Suprapubic skin (tissue), 4 donors: ENCODE measurements at places on chromosomes 13 and 19.

- no peak for DNase-seq
- no peak overlapping the region for H3K4me3 ChIP-seq
- peak overlapping the region; percentile 67 for H3K27ac ChIP-seq
- H3K36me3 ChIP-seq: no peaks in the 10 kb centered on the region
Measured at GRCh38 chr13:33258808-33259193, 26.8 kb downstream of the STARD13 start.

DNA sequence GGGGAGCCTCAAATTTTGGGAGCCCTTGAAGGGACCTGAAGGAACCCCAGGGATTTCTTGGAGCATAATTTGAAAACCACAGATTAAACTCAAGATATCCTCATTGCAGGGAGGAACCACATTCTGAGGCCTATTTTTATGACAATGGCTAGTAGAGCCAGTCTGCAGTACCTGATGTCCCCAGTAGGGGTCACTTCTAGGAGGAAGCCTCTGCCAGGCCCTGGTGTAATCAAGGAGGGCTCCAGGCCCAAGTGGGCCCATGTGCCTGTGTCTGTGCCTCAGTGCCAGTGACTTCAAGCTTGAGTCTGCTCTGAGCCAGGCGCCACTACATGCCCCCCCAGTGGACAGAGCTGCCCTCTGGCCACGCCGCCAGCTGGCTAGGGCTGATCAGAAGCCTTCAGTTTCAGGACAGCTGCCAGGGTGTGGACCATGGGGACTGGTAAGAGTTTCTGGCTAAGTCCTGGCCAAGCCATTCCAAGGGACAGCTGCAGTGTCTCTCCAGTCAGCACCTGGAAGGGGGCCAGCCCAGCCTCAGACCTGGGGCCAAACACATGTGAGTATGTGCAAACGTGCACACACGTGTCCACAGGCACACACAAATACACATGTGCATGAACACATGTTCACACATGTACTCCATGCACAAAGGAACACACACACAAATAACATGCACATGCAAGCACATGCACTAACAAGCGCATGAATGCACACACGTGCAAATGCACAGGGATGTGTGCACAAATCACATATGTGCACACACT, 20.5 kb upstream of the SLC7A10 start:
- H3K36me3 ChIP-seq: no peaks in the 10 kb centered on the region
- H3K27ac ChIP-seq: no peak overlapping the region
- peaks cover 18% of the 10 kb centered on the region for H3K4me1 ChIP-seq
- no peak for DNase-seq
- H3K27me3 ChIP-seq: peaks cover 3% of the 10 kb centered on the region

DNA sequence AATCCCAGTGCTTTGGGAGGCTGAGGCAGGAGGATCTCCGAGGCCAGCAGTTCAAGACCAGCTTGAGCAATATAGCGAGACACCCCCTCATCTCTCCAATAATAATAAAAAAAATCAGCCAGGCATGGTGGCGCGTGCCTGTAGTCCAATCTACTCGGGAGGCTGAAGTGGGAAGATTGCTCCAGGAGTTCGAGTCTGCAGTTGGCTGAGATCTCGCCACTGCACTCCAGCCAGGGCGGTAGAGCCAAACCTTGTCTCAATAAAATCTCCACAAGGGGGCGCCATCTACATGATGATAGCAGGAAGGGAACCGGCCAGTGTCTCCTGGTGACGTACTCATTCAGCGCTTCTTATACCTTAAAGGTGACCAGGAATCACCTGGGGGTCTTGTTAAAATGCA, 13.6 kb upstream of the C5AR1 start:
- H3K27ac ChIP-seq: no peak overlapping the region

DNA sequence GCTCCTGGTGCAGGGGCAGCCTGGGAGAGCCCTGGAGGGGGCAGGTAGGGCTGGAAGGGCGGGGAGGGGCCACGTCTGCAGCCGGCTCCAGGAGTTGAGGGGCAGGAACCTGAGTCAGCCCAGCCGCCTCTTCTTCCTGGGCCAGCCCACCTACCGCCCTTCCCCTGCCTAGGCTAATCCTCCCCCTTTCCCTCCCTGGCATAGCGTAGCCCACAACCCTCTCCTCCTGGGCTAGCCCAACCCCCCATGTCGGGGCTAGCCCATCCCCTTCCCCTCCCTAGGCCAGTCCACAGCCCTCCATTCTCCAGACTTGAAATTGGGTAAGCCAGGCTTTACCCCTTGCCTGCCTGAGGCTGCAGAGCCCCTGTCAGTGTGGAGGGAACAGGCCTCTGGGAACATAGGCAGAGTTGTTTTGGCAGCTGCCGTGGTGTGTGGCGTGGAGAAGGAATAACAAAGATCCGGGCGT, 20.6 kb upstream of the WDR18 start:
- no peaks in the 10 kb centered on the region for H3K27me3 ChIP-seq
- no peak for DNase-seq
- peaks cover 27% of the 10 kb centered on the region for H3K36me3 ChIP-seq
- H3K27ac ChIP-seq: no peak overlapping the region
- peaks cover 5% of the 10 kb centered on the region for H3K4me1 ChIP-seq

DNA sequence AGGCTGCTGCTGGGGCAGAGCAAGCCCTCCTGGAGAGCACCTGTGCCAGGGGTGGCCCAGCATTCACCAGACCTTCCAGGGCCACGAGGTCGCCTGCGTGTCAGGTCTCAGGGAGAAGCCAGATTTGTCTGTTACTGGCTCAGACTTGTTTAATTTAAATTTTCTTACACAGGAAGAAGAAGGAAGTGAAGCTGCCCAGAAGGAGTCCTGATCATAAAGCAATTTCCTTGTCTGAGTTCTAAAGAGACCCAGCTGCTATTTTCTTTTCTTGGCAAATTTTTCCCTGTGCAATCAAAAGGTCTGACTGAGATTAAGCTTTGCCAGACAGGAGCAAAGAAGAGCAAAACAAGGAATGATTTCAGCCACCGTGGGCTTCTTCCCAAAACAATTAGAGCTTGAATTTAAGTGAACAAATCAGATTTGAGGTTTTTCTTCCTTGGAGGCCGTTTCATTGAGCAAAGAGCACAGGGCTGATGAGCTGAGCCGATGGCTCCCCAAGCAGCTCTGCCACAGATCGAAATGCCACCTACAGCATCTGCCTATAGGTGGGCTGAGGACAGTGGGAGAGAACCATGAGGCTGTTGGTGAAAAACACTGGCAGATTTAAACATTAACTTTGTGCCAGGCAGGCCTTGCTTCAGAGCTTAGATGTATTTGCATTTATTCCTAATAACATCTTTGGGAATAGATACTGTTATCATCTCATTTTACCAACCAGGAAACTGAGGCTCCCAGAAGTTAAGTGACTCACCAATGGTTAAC, 40.1 kb downstream of the HSPH1 start:
- H3K4me1 ChIP-seq: peaks cover 10% of the 10 kb centered on the region
- no peak for DNase-seq
- H3K36me3 ChIP-seq: no peaks in the 10 kb centered on the region
- no peak overlapping the region for H3K27ac ChIP-seq
- no peak overlapping the region for H3K4me3 ChIP-seq
- H3K27me3 ChIP-seq: peaks cover 20% of the 10 kb centered on the region

- peak overlapping the region; percentile 70 for H3K27ac ChIP-seq
- no peaks in the 10 kb centered on the region for H3K36me3 ChIP-seq
- no peaks in the 10 kb centered on the region for H3K27me3 ChIP-seq
- no peak for DNase-seq
- no peak overlapping the region for H3K4me3 ChIP-seq
Measured at GRCh38 chr13:73173279-73173811, 114.5 kb downstream of the KLF5 start.

DNA sequence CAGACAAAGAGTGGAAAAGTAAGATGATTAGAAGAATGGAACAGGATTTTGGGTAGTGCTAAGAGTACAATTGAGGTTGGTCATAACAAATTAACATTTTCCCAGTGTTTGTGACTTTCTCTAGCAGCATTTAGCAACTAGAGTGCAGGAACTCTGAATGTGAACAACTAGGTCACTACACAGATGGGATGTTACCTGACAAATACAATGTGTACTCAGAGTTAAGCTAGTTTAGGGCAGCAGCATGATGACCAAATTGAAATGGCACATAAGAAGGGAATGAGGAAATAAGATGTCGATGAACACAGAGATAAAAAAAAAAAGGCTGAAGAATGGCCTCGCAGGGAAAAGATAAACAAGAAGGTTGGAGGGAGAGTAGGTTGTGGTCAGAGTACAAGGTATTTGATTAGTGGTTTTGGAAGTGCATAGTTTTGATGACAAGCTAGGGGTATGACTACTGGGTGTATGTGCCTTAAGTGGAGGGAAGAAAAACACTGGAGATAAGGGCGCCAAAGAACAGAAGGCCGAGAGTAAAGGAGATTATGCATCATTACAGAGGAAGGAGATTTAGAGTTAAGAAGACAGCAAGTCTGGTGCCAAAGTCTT, 381.1 kb downstream of the FGF14 start:
- H3K27me3 ChIP-seq: no peaks in the 10 kb centered on the region
- no peak overlapping the region for H3K4me3 ChIP-seq
- no peaks in the 10 kb centered on the region for H3K36me3 ChIP-seq

- H3K4me3 ChIP-seq: no peak overlapping the region
- H3K27ac ChIP-seq: no peak overlapping the region
- H3K36me3 ChIP-seq: peaks cover 14% of the 10 kb centered on the region
- peaks cover 16% of the 10 kb centered on the region for H3K4me1 ChIP-seq
- no peak for DNase-seq
Measured at GRCh38 chr19:55623130-55623529, 1.2 kb downstream of the ZNF784 start.

DNA sequence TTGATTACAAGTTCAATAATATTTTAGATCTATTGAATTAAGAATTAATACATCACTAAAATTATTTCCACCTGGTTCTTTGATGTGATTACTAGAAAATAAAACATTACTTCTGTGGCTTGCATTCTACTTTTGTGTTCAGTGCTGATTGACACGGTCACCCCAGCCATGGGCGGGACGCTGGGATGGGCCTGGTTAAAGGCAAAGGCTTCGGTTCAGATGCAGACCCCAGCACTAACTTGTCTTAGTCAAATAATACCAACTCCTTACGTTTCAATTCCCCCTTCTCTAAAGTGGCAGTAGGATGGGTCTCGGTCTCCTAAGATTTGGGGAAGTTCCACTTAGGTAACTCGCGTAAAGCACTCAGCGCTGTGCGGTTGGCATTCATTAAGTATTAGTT, 144.9 kb downstream of the URI1 start:
- H3K4me1 ChIP-seq: no peaks in the 10 kb centered on the region
- no peak for DNase-seq
- no peak overlapping the region for H3K4me3 ChIP-seq
- peaks cover 12% of the 10 kb centered on the region for H3K27me3 ChIP-seq

GRCh38 chr19:28292822-28293500, 920.0 kb downstream of the UQCRFS1 start:
- H3K36me3 ChIP-seq: no peaks in the 10 kb centered on the region
- peaks cover 11% of the 10 kb centered on the region for H3K4me1 ChIP-seq
- no peaks in the 10 kb centered on the region for H3K27me3 ChIP-seq
- DNase-seq: no peak
- H3K4me3 ChIP-seq: no peak overlapping the region

- no peak for DNase-seq
- no peak overlapping the region for H3K4me3 ChIP-seq
- no peaks in the 10 kb centered on the region for H3K4me1 ChIP-seq
- H3K27ac ChIP-seq: no peak overlapping the region
- peaks cover 5% of the 10 kb centered on the region for H3K27me3 ChIP-seq
Measured at GRCh38 chr13:30157616-30157993, 149.7 kb downstream of the KATNAL1 start.

- H3K27me3 ChIP-seq: peaks cover 7% of the 10 kb centered on the region
- no peak overlapping the region for H3K27ac ChIP-seq
- DNase-seq: no peak
- H3K4me1 ChIP-seq: no peaks in the 10 kb centered on the region
- H3K4me3 ChIP-seq: no peak overlapping the region
Measured at GRCh38 chr13:22076658-22077057, 405.8 kb downstream of the FGF9 start.

DNA sequence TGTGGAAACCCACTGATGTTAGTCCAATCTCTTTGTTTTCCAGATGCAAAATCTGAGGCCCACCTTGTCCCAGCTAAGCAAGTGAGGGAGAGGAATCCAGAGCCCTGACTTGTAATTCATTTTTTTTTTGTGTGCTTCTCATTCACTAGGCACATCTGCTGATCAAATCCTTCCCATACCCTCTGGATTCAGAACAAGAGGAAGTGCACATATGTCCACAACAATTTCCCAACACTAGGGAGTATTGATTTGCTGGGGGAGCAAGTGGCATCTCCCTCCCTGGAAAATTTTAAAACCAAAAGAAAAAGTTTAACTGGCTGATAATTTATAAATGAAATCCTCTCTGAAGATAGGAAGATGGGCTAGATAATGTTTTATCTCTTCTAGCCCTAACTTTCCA, 94.6 kb upstream of the RFC3 start:
- H3K4me3 ChIP-seq: no peak overlapping the region
- H3K36me3 ChIP-seq: no peaks in the 10 kb centered on the region
- peaks cover 32% of the 10 kb centered on the region for H3K4me1 ChIP-seq
- no peak for DNase-seq
- no peaks in the 10 kb centered on the region for H3K27me3 ChIP-seq

DNA sequence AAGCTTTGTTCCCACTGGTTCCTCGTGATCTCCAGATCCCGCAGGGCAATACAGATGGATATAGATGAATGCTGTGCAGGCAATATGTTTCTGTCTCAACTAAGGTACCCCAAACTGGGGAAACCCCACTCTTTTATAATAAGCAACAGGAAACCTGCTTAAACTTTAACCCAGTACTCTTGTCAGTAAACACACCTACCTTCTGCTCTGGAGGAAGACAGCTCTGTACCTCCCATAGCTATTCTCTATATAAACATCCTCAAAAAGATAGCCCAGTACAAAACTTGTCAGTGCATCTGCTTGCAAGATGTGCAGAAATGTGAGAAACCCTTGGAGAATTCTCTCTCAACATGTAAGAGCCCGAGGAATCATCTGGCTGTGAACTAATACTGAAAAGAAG, 583.6 kb downstream of the OLFM4 start:
- no peaks in the 10 kb centered on the region for H3K4me1 ChIP-seq
- H3K27ac ChIP-seq: no peak overlapping the region
- DNase-seq: no peak

- H3K4me1 ChIP-seq: peaks cover 40% of the 10 kb centered on the region
- DNase-seq: peak; percentile 80
- H3K4me3 ChIP-seq: no peak overlapping the region
- H3K36me3 ChIP-seq: no peaks in the 10 kb centered on the region
Measured at GRCh38 chr13:44237276-44237767, 136.3 kb upstream of the SERP2 start.

DNA sequence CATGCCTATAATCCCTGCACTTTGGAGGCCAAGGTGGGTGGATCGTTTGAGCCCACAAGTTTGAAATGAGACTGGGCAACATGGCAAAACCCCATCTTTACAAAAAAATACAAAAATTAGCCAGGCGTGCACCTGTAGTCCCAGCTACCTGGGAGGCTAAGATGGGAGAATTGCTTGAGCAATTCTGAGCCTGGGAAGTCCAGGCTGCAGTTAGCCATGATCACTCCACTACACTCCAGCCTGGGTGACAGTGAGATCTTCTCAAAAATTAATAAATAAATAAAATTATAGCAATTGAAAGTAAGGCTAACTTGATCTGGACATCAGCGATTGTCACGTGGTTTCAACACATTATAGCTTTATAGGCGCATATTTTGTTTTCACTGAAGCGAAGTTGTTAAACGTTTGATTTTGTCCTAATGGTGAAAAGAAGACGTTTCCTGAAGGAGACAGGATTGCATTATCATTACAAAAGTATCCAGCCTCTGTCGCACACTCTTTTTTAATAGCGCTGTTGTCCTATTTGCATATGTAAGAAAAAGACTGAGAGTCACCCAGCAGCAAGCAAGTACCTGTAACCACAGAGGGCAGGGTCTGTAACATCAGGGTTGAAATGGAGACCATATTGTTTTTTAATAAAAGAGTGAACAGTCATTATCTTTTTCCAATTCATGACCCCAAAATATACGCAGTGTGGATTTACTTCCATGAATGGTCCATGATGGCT, 335.7 kb downstream of the DCT start:
- H3K4me3 ChIP-seq: no peak overlapping the region
- no peaks in the 10 kb centered on the region for H3K27me3 ChIP-seq
- DNase-seq: no peak
- no peaks in the 10 kb centered on the region for H3K4me1 ChIP-seq
- H3K27ac ChIP-seq: no peak overlapping the region
